ENCODE measurements at places on chromosomes 1 and 21. TPM values are rescaled to one million over a fixed set of nuclear protein-coding genes. Genes with fewer than 3 reads are reported as not detected.

The TTC22 gene
- total RNA-seq, result not detected

The PEX19 gene
- total RNA-seq, result 38.0 TPM

The KLHDC7A gene
- total RNA-seq, result not detected

The CRYZL1 gene
- total RNA-seq, result 24.5 TPM

The NBPF20 gene
- 2.4 TPM for total RNA-seq

GRCh38 chr1:3669421-3669821 is 17.1 kb downstream of the TP73 start:
- no peak for DNase-seq

- no peak for DNase-seq
Measured at GRCh38 chr1:59979666-59980065, 53.1 kb upstream of the CYP2J2 start.

GRCh38 chr1:65048335-65048734 is 82.0 kb upstream of the JAK1 start:
- peak; percentile 62 for DNase-seq

DNA sequence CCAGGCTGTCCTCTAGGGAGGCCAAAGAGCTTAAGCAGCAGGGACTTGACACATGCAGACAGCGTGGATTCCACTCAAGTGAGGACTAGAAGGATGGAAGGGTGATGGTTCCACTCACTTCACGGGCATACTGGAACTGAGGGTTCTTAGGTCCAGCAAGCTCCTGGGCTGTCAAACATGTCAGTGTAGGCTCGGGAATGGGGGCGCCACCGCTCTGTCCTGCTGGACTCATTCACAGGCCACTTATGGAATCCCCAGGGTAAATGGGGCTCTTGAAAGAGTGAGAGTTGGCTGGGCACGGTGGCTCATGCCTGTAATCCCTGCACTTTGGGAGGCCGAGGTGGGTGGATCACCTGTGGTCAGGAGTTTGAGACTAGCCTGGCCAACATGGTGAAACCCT is 27.7 kb upstream of the CSF3R start:
- no peak for DNase-seq

GRCh38 chr1:31398246-31398645 is 14.8 kb upstream of the SERINC2 start:
- peak; percentile 77 for DNase-seq

DNA sequence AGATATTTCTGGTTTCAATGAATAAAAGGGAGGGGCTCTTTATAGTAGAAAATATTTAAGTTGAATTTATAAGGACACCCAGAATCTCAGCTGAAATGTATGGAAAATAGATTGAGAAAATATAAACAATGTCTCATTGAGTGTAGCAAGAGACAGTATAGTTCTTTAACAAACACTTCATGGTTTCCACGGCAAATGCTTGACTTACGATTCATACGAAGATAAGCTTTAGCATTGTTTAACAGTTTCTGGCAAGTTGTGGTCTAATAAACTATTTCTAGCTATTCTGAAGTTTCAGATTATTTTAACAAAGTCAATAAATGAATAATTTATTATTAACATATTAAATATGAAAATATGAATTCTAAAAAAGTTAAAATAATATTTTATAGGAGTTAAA is 1419.4 kb downstream of the KCNT2 start:
- no peak for DNase-seq

- DNase-seq, result no peak
Measured at GRCh38 chr1:116982319-116983004, 19.1 kb upstream of the CD101 start.

DNA sequence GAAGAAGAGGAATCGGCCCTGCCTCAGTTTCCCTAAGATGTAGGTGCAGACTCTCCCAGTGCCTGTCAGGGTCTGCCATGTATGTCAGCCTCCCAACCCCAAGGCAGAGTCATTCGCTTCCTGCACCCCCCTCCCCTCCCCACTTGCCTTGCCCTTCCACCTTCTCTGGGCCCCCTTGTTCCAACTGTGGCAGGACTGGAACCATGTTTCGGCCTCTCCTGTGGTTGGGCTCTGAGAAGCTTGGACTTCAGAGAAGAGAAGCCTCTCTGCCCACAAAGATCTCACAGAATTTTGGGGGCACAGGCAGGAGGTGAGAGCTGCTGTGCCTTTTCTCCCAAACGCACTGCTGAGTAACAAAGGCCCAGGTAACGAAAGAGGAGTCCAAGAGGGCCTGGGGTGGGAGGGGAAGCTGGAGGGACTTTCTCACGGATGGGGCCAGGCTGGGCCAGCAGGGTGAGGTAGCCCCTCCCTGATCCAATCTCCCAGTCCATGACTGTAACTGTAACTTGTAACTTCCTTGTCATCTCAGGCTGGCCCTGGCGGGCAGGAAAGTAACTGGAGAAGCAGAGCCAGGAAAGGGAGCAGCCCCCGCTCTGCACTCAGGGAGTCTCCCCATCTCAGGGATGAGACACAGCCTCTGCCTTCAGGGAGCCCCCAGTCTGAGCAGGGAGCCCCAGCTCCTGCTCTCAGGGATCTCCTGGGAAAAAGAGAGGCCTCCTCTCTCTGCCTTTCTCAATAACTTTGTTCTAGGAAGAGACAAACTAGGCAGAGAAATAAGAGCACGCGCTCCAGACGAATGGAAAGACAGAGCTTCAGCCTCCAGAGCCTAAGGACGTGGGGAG is 11.3 kb downstream of the CRABP2 start:
- peak; percentile 86 for DNase-seq

DNA sequence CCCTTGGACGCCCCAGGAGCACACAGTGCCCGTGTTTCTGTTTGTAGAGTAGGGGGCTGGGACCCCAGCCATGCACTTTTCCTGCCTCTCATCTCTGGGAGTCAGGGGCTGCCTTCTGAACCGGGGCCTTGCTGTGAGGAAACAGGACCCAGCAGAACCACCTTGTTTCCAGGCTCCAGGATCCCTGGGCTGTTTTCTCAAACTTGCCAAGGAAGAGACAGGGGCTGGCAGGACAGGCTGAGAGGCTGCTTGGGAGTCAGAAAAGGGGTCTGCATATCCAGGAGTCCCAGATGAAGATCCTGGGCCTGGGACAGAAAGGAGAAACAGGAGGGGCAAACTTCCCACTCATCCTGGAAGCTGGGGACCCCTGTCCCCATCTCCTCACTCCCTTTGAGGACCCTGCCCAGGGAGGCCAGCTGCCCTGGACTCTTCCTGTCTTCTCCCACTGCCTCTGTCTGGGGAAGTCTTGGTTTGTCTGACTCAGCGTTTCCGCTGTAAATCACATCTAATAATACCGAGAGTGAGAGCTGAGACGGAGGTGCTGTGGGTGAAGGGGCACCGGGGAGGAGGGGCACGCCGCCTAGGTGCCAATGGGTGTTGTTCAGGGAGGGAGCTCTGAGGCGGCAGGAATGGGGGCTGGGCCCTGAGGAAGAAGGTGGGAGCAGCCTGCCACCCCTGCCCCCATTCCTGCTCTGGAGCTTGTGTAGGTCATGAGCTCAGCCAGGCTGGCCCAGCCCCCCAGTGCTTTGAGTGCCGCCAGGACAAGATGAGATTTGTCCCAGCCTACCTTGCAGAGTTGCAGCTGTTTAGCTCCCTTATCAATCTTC is 16.7 kb downstream of the POU3F1 start:
- peak; percentile 95 for DNase-seq

DNA sequence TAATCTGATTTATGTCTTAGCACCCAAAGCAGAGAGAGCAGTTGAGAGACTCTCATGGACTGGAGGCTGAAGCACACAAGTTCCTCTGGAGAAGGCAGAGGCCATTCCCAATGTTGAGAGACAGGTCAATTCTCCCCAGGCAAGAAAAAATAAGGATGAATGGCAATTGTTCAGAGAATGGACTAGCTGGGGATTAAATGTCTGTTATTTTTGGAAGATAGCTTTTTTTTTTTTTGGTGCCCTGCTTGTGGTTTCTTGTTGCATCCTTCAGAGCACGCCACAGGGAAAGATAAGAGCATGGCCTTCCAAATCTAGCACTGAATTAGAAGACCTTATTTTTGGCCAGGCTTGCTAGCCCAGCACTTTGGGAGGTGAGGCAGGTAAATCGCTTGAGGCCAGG is 65.6 kb upstream of the ERRFI1 start:
- DNase-seq, result no peak

- no peak for DNase-seq
Measured at GRCh38 chr21:46489800-46490199, 31.1 kb downstream of the DIP2A start.

DNA sequence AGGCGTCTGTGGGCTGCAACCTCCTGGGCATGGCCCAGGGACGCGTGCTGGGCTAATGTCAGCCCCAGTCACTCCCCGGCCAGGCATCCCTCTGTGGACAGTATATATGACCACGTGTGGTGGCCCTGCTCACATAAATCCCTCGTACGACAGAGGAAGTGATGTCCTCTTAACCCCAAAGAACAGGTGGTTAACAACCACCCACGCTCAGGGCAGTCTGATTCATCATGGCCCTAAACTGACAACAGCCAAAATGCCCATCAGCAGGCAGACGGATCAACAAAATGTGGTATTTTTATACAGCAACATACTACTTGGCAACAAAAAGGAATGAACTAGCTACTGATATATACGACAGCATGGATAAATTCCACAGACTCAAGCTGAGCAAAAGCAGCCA is 51.0 kb downstream of the ECE1 start:
- peak; percentile 30 for DNase-seq

DNA sequence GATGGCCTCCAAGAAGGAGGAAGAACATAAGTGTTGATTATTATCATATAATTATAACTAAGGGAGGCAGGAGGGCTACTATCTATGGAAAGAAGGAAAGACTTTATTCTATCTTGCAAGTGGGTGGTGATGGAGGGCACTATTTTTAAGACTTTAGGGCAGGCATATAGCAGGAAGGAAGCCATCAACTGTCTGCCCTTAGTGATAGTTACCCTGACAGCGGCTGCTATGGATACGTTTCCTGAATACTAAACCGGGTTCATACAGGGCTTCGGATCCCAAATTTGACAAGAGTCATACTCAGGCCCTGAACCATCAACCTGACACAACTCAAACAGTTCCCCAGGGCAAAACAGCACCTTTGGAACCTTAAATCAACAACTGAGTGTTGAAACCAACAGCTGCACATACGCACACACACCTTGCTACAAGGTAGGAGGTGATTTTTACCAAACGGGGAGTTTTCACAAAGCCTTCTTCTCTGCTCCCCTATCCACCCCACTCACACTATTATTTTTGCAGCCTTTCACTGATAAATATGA is 397.2 kb downstream of the OMA1 start:
- DNase-seq, result no peak

GRCh38 chr1:36516372-36517010 is 33.8 kb upstream of the CSF3R start:
- peak; percentile 95 for DNase-seq

DNA sequence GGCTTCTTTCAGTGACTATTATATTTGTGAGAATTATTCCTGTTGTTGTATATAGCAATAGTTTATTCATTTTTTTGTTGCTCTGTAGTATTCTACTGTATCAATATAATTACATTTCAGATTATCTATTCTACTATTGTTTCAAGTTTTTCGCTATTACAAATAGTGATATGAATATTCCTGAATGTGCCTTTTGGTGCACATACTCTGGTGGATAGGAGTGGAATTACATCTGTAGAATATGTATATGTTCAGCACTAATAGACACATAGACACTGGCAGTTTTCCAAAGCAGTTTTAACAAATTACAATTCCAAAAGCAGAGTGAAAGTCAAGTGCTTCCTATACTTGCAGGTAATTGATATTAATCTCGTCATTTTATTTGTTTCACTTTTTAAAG is 696.2 kb upstream of the PRMT6 start:
- no peak for DNase-seq

DNA sequence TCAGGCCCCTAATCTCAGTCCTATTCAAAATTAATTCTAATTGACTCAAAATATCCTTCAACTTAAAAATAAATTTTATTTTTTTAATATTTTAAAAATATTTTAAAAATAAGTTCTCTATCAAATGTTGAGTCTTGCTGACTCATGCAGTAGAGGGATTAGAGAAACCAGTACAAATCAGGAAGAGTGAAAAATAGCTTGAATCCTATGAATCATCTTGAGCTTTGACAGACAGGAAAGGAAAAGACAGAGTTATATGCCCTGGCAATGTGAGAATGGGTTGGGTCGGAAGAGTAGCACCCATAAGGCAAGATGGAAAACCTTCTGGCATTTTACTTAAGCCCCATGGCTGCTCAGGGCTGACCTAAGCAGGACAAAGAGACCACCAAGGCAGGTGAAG is 346.6 kb upstream of the RUNX1 start:
- peak; percentile 85 for DNase-seq

DNA sequence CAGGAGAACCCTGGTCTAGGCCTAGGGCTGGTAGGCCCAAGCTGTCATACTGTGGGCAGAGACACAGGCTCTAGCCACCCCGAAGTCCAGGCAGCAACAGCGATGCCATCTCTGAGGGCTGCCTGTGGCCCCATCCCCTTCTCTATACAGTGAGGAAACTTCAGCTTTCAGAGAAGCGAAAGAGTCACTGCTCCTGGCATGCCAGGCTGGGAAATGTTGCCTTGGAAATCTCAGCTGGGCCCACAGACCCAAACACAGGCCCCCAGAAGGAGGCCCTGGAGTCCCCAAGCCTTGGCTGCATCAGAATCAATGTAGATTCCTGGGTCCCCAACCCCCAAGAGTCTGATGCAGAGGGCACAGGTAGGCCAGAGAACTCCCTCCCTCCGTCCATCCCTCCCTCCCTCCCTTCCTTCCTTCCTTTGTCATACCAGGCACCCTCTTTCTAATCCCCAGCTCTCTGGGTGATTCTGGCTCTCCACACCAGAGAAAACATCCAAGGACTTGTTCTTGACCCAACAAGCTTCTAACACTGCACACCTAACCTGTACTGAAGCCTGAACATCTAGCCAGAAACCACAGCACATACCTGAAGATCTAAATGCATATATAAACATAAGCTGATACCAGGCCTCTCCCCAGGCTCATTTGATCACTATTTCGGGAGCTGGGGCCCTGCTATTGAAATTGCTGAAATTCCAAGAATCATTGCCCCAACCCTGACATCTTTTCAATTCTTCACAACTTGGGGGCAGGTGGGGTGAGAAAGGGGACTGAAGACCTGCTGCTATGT is 143.2 kb upstream of the EDN2 start:
- DNase-seq, result no peak
